Neural crest cell (in vitro differentiated cells): ENCODE measurements at places on chromosomes 7 and 10. TPM values are rescaled to one million over a fixed set of nuclear protein-coding genes. Genes with fewer than 3 reads are reported as not detected.

The A1CF gene
- total RNA-seq: not detected in 2 replicates

- no peak for DNase-seq
Measured at GRCh38 chr7:142413280-142414000, 155.6 kb upstream of the PRSS58 start.

GRCh38 chr10:30828680-30829079 is 199.1 kb upstream of the LYZL2 start:
- DNase-seq: no peak

DNA sequence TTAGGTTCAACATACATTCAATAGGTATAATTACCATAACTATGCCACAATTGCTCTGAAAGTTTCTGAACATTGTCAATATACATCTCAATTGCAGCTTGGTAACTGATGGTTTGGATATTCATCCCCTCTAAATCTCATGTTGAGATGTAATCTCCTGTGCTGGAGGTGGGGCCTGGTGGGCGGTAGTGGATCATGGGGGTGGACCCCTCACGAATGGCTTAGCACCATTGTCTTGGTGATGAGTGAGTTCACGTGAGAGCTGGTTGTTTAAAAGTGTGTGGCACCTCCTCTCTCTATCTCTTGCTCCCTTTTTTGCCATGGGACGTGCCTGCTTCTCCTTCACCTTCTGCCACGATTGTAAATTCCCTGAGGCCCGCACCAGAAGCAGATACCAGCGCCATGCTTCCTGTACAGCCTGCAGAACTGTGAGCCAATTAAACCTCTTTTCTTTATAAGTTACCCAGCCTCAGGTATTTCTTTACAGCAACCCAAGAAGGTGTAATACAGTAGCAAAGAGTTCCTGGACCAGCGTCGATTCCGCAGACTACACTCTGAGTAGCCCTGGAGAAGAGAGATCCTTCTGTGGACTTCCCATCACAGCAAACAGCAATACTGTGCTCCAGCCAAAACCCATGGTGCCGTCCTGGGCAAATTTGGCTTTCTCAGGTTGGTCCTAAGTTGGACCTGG is 83.8 kb upstream of the GRB10 start:
- DNase-seq: no peak

The CALHM1 gene
- not detected in 2 replicates for total RNA-seq

DNA sequence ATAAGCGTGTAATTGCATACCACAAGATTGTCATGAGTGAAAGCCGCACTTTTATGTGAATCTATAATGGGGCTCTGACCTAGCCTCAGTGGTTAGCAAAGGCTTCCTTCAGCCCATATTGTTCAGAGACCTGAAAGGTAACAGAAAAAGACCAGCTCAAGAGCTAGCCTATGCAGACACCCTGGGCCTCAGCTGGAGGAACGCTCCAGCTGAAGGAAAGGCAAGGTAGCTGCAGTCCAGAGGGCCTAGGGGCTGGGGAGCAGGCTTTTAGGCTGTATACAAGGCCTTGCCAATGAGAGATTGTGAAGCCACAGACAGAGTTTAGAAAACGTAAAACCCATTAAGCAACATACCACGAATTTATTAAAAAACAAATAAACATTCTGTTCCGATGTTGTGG is 246.6 kb upstream of the GHITM start:
- no peak for DNase-seq

DNA sequence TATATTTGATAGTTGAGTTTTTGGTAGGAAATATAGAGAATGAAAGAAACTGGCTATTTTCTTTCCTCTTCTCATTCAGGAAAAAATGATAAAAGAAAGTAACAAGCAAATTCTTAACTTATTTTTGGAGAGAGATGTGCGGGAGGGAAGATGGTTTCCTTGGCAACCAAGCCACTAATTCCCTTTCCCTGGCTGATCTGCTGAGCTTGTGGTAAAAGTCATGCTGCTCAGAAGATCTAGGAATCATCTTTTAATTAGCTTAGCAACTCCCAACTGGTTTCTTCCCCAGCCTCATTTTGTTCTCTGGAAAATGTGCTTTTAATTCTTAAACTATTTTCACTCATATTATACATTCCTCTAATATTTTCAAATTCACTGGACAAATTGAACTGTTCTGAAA is 11.8 kb downstream of the UROS start:
- no peak for DNase-seq
